ENCODE measurements at places on chromosomes 3 and 15.

DNA sequence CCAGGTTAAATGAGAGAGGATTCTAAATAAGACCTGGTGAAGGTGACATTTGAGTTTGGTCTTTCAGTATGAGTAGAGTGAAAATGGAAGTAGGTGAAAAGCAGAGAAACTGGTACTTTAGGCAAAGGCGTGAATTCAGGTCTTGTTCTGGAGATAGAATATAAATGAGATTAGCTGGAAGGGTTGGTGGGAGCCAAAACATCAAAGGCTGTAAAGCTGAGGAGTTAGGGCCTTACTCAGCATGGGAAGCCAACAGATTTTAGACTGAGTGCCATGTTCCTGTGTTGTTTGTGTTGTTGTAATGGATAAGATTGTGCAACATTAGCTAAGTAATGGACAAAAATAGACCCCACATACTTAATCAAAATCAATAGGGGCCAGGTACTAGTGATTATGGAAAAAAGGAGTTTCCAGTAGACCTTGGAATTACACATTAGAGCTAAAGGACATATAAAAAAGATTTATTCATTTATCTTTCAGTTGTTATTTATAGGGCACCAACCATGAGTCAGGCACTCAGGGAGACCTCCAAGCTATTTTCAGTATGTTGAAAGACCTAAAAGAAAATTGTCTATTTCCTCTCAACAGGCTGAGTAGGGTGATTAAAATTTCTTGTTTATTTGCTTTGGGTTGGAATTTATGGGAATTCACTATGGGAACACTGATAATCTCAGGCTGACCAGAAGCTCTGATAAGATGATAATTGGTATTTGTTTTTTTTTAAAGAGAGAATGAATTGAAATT, 20.8 kb downstream of the ARL14 start:
- DNase-seq, result no peak

- DNase-seq, result no peak
These were observed 54.6 kb upstream of the MYZAP start for GRCh38 chr15:57537072-57537471.

DNA sequence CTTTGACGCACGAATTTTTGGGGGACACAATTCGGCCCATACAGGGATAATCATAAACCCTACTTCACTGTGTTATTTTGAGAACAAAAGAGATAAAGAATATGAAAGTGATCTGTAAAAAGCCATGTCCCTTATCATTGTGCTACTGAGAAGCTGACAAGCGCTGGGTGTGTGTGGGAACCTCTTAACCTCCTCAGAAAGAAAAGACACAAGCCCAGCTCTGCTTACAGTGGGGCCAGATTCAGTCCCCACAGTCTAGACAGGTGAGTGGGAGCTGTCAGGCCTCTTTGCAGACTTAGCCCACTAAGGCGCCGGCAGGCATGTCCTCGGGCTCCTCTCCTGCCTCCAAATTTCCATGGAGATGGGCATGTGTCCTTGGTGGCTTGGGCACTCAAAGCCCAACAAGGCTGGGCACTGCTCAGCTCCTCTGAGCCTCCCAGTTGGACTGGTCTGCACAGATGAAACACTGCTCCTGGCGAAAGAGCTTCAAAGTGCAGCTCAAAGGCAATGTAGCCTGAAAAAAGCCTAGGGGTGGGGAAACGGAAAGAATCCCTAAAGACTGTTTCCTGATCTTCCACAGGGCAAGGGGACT, 64.4 kb upstream of the ETV5 start:
- DNase-seq, result no peak

DNA sequence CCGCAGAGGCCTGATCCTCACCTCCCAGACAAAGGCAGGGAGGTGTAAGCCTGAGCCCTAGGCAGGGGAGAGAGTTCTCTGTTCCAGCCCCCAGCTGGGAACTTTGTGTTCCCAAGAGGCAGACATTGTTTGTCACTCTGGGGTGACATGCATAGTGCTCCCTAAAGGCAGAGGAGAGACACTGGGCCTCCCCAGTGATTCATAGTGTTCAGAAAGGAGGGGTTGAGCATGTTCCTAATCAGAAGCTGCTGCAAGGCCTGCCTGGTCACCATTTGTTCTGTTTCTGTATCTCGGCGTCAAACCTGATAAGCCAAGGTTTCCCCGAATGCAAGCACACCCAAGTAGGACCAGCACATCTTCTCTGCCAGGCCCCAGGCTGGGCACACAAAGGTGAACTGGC, 24.0 kb upstream of the SLC6A6 start:
- no peak for DNase-seq

DNA sequence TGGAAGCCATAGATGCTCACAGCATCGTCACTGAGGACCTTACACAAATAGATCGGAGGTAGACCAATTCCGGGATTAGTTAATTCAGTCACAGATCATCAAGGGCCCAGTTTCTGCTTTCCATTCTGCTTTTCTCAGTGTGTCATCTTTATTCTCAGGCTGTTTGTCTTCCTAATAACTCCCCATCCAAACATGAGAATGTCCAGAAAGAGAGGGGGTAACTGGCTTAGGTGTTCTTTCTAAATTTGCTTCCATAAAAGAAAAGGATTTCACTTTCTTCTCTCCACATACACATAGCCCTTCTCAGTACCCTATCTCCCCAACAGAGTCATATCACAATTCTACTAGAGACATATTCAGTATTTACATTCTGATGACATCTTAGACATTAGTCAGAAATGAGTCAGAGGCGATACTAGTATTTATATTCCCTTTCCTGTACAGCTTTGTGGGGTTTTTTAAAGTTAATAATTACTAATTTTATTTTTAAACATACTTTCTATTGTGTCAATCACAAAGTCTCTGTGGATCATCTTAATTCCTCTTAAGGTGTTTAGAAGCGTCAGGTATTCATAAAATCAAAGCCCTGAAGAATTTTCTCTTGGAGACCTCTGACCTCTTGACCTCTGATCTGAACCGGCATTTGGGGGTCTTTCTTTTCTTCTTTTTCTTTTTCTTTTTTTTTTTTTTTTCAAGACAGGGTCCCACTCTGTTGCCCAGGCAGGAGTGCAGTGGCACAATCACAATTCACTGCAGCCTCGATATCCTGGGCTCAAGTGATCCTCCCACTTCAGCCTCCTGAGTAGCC, 24.3 kb upstream of the IL12A start:
- no peak for DNase-seq

GRCh38 chr3:98564282-98565005, 29.0 kb downstream of the CPOX start:
- no peak for DNase-seq

DNA sequence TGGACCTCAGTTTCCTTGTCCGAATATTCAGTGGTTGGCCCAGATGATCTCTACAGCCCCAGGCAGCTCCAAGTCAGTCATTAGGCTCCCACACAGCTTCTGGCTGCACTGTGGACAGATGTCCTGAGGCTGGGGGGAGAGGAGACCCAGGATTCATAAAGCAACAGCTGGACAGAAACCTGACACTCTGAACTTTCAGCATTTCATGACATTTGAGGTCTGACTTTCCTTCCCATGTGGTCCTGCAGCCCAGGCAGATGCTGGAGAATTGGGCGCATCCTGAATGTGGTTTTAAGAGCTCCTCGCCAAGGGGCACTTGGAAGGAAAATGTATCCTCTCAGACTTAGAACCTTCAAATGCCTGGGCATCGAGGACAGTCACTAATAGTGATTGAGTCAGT, 307.6 kb upstream of the LRRFIP2 start:
- DNase-seq, result no peak

DNA sequence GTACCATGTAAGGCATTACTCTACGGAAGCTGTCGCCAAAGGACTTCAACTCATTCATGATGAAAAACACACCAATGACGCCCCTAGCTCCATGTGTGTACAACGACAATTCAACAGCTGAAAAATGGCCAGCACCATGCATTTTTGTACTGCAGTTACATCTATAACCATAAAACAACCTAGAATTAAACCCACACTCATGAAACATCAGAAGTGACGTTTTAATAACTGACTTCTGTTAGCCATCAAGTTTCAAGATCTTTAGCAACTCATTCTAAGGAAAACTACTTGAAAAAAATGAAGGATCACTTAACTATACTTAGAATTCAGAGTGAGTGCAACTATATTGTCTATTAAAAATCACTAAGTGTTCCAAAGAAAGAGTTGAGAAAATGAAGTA, 84.9 kb downstream of the RFTN1 start:
- DNase-seq, result no peak

GRCh38 chr3:40216471-40216870, 93.0 kb upstream of the EIF1B start:
- no peak for DNase-seq

DNA sequence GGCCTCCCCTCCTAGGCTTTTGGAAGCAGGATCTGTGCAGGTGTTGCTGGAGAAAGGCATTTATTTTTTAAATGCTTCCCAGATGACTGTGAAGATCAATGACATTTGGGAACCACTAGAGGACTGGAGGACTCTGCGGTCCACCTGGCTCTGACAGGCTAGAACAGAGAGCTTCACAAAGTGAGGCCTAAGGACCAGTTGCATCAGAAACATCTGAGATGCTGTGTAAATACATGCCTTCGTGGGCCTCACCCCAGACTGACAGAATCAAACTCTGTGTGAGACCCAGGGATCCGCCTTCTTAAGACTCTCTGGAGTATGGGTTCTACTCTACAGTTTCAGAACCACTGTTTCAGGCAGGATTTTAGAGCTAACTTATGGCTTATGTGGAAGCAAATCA, 105.0 kb upstream of the ICE2 start:
- DNase-seq, result no peak

GRCh38 chr15:64749999-64750657, 25.3 kb downstream of the RBPMS2 start:
- DNase-seq, result no peak

DNA sequence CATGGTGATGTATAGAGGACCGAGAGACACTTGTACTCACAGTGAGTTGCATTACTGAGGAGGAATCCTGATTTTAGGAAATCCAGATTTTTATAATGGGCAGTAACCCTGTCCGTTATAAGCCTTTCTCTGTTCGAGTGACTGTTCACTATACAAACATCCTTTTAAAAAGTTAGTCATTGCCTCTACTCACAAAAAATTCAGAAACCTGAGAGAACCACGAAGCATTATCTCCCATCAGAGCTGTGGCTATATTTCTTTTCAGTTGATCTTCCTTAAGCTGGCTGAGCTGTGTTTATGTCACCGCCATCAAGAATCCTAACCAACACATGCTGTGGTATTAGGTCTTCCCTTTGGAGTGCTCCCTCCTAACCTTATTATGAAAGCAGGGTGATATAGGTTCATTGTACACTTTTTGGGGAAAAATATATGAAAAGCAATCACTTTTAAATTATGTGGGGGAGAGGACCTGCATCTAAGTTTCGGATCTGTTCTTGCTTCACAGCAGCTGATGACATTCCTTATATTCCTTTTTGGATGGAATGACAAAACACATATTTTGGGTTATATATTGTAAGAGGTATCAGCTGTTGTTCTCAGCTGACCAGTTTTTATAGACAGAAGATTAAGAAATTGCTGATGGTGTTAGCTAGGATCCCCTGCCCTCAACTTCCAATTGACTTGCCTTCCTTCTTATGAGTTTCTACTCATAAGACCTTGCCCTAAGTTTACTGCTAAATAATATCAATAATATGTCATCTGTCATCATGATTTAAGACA, 465.9 kb upstream of the RASGRP1 start:
- DNase-seq, result no peak

DNA sequence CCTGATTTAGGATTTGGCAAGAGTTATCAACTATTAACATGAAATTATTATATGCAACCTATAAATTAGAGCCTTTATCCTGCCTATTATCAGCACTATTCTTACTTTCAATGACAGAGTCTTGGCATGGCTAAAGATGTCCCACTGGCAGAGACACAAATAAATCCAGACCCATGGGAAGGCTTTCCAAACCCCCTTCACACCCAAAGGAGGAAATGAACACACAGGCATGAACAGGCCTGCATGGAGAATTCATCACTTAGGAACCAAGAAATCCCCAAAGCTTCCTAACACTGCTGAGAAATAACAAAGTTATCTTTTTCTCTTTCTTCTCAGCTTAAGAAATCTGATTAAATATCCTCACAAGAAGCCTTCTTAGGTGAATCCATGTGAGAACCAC, 213.9 kb downstream of the OCA2 start:
- DNase-seq, result no peak

- DNase-seq, result no peak
These were observed 82.0 kb upstream of the LMOD3 start for GRCh38 chr3:69204315-69204957.

GRCh38 chr3:63876260-63876659, 12.6 kb downstream of the ATXN7 start:
- no peak for DNase-seq

GRCh38 chr3:172968646-172969045, 172.4 kb downstream of the SPATA16 start:
- DNase-seq, result no peak

DNA sequence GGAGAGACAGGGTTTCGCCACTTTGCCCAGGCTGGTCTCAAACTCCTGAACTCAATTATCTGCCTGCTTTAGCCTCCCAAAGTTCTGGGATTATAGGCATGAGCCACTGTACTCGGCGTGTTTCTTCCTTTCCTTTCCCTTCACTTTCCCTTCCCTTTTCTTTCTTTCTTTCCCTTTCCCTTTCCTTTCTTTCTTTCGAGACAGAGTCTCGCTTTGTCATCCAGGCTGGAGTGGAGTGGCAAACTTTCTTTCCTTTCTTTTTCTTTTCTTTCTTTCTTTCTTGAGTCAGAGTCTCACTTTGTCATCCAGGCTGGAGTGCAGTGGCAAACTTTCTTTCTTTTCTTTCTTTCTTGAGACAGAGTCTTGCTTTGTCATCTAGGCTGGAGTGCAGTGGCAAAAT, 17.4 kb upstream of the LDHAL6B start:
- DNase-seq, result no peak

- DNase-seq, result no peak
These were observed 18.9 kb downstream of the EBLN2 start for GRCh38 chr3:73080216-73080966.
